ENCODE measurements at places on chromosomes 13 and 19.

- no peak for DNase-seq
Observed at GRCh38 chr13:45356966-45357672, 16.1 kb upstream of the TPT1 start.

DNA sequence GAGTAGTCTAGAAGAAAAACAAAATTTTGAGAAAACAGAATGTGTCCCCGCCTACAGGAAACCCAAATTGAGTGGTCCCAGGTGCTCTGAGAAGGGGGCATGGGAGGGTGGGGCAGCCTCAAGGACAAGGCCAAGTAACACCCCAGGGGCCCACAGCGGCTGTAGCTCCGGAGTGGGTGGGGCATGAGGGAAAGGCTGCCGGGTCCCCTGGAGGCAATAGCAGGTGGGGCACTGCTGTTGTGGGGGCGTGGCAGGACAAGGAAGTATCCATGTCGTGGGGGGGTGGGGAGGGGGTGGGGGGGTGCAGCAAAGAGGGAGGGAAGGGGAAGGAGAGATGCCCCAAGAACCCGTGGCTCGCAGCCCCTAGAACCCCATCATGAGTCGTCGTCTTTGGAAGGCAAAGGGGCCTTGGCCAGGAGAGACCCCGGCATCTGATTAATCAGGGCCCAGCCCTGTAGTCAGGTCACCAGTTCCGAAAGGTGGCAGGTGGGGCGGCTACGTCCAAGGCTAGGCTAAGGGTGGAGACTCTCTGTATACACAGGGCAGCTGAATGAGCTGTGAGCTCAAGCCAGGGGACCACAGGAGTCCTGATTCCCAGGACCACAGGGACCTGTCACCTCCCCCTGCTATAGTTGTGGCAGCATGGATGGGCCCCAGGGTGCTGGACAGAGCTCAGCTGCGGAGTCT is 7.5 kb upstream of the ISYNA1 start:
- no peak for DNase-seq

DNA sequence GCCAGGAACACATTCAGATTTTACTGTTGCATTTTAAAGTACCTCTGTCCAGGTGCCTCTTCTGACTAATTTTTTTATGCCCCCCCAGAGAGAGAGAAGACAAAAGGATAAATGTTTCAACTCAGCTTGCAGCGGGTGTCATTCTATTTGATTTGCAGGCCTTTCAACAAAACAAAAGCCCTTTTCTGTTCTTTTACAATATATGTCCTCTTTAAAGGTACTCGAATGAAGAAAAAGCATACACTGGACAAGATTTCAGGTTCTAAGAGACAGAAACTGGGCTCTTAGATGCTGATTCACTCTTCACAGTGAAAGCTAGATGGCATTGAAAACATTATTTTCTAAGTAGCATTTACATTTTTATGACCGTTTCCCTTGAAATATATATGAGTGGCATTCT is 2.9 kb upstream of the FRY start:
- no peak for DNase-seq

DNA sequence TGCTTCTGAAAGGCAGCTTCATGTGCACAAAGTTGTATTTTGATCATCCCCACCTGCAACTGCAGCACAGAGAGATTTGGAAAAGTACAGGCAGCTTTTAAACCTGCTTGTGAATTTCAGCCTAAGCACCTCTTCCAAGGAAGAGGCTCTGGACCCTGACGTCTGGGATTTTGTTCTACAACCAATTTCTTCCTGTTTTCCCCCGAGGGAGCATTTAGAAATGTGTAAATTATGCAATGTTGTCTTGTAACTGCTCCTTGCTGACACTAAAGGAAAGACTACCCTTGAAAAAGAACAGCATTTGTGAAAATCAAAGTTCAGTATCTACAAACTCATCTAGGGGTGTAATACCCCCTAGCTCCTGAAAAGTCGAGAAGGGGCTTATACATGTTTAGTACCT is 15.4 kb downstream of the MED26 start:
- no peak for DNase-seq

- no peak for DNase-seq
Observed at GRCh38 chr19:54795758-54796157, 7.7 kb upstream of the KIR2DL4 start.

- DNase-seq = no peak
Observed at GRCh38 chr19:51600940-51601580, 29.1 kb downstream of the SIGLEC5 start.

- DNase-seq = peak; percentile 71
Observed at GRCh38 chr13:106573284-106573846, 5.4 kb upstream of the ARGLU1 start.

DNA sequence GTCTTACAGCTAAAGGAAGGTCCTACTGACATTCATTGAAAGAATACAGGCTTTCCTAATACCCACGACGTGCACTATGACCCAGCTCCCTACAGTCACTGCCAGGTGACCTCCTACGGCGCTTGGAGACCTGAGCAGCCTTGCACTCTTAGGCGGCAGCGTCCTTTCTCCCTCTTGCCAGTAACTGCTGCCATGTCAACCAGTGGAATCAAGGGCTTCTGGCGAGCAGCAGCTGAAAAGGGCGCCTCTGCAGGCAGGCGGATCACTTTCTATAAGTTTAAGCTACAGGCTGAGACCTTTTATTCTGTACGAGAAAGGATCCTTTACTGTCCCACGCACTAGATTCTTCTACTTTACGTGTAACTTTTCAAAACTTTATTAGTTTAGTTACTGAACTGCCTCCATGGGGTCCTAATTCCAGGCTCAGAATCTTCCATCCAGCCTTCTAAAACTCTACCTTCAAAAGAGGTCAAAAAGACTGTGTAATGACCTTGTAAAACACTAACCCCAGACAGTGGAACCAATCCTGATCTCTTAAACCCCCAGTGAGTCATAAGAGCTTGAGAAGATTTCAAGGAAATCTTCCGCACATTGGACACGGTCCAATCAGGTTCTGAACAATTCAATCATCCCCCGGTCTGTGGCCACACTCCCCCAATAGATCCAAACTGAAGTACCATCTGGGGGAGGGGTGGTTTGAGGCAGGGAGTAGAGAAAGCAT is 1.9 kb downstream of the KCTD12 start:
- DNase-seq = peak; percentile 37

DNA sequence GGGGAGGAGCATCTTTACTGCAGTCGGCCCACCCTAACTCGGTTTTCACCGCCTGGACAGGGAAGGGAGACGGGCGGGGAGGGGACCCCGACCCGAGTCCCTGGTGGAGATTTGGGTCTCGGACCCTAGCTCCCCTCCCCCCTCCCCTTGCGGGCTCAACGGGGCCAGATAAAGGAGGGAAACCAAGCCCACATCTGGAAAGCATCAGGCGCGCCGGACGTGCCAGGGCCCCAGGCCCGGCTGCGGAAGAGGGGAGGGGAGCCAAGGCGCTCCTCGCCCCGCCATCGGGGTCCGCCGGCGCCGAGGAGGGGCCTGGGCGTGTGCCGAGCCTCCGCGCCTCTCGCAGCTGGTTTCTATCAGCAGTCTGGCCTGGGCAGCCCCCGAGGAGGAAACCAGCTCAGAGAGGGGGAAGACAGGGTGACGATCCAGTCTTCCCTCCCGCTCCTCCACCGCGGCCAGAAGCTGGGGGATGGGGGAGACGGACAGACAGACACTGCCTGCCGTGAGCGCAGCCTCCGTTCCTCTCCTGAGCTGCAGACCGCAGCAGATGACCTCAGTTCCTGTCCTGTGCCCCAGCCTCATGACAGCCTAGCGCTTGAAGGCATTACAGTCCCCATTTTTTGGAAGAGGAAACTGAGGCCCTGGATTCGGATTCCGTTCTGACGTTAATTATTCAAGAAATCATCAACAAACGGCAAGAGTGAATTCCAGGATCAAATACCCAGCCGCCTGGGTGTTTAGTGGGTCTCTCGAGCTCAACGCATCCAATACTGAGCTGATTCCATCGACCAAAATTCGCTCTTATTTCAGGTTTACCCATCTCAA is 3.6 kb upstream of the GNG8 start:
- peak; percentile 93 for DNase-seq

DNA sequence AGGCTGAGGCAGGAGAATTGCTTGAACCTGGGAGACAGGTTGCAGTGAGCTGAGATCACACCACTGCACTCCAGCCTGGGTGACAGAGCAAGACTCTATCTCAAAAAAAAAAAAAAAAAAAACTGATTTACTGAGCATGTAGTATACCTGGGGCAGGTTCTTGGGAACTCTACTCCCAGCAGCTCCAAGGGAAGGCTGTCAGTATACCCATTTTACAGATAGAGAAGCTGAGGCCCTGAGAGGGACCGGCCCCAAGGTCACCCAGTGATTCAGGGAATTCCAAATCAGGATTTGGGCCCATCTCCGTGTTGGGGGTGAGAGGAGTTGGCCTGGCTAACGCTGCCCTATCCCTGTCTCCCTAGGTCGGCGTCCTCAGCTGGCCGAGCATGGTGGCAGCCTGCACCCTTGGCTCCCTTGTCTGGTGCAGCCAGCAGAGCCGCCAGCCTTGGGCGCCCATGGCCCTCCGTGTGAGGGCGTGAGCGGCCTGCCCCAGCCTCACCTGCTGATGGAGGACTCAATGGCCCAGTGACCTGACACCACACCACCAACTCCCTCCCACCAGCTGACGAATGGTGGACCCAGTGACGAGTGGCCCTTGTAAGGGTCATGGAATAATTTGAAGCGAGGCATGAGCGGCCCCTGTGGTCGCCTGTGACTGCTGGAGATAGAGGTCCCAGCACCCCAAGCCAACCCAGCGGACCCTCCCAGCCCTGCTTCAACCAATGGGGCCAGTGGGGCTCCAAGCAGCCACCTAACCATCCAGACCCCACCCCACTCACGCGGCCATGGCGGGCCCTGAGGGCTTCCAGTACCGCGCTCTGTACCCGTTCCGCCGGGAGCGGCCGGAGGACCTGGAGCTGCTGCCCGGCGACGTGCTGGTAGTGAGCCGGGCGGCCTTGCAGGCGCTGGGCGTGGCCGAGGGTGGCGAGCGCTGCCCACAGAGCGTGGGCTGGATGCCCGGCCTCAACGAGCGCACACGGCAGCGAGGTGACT is 2.4 kb downstream of the PIK3R2 start:
- no peak for DNase-seq

DNA sequence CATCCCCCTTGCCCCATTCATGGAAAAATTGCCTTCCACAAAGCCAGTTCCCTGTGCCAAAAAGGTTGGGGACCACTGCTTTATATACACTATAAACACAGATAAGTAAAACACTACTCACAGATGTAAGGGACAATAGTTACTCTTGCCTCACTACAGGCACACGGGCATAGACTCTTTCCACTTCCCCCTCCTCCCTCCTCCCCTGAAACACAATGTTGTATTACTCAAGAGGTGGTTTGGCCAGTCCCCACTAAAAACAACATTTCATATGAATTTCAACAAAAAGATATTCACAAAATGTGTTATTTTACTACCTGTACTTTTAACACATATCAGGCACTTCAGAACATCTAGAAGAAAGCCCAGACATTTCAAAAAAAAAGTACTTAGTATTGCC is 45.1 kb downstream of the EPSTI1 start:
- peak; percentile 25 for DNase-seq

DNA sequence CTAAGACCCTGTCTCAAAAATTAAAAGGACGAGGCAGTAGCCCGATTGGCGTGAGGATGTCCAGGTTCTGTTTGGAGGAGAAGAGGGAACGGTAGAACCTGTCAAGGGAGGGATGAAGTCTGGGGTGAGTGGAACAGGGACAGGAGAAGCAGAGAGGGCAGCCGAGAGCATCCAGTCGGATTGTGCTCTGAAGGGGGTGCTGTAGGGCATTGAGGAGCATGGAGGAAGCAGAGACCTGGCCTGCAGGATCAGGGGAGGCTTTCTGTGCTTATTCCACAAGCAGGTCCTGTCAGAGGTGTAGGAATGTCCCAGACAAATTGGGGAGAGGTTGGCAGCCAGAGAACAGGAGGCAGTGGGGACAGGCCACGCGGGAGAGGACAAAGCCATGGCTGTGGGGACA is 14.1 kb downstream of the AP2A1 start:
- DNase-seq = no peak

DNA sequence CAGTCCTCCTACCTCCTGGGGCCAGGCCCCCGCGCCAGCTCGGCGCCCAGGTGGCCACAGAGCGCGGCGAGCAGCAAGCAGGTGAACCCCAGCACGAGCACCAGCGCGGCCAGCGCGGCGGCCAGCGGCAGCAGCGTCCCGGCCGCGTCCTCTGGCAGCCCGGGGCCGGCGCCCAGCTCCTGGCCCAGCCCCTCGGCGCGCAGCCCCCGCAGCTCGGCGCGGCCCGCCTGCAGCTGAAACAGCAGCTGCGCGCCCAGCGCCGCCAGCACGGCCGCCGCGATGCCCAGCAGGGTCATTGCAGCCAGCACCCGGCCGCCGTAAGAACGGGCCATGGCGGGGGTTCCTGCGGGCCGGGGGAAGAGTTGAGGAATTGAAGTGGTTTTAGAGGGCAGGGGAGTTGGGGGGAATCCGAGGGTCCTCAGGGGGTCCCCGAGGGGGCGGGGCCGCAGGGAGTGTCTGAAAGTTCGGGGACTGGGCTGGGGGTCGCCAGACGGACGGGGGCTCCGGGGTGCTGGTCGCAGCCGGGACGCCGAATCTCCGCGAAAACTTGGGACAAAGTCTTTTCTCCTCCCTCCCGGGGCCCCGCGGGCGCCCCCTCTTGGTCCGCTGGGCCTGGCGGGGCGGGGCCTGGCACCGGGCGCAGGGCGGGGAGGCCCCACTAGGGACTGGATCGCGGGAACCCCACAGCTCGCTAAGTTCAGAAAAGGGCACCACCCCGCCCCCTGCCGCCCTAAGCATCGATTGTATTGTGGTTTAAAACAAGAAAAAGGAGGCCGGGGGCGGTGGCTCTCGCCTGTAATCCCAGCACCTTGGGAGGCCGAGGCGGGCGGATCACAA is at the start of gene TMEM221:
Gene TMEM221, minus strand, starts transcription at position 538 of the 837 bp plus-strand sequence. Its CDS starts 206 bp downstream, at position 332.
- no peak for DNase-seq

- DNase-seq = peak; percentile 97
Observed at GRCh38 chr13:94656766-94657165, 55.1 kb downstream of the GPR180 start.

- DNase-seq = no peak
Observed at GRCh38 chr13:46526740-46527139, 26.2 kb upstream of the LRCH1 start.

DNA sequence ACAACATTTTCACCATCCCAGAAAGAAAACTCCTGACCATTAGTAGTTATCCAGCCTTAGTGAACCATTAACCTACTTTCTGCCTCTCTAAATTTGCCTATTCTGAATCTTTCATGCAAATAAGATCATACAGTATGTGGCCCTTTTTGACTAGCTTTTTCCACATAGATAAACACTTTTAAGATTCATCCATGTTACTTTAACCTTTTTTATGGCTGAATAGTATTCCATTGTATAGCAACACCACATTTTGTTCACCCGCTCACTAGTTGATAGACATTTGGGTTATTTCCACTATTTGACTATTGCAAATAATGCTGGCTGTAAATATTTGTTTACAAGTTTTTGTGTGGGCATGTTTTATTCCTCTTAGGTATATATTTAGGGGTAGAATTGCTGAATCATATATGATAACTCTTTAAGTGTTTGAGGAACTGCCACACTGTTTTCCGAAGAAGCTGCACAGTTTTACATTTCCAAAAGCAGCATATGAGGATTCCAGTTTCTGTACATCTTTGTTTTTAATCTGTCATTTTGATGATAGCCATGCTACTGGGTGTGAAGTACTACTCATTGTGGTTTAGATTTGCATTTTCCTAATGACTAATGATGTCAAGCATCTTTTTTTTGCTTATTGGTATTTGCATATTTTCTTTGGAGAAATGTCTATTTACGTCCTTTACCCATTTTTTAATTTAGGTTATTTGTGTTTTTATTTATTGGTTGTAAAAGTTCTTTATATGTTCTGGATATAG is 17.1 kb downstream of the COG6 start:
- DNase-seq = no peak

Measured in fibroblast of skin of abdomen (primary cell).